ENCODE measurements at places on chromosomes 1 and 21.
A peak's percentile ranks its signal among the peaks of the same experiment; 100 is the strongest.

- no peak for DNase-seq
Measured at GRCh38 chr1:183780159-183780558, 24.8 kb upstream of the RGL1 start.

DNA sequence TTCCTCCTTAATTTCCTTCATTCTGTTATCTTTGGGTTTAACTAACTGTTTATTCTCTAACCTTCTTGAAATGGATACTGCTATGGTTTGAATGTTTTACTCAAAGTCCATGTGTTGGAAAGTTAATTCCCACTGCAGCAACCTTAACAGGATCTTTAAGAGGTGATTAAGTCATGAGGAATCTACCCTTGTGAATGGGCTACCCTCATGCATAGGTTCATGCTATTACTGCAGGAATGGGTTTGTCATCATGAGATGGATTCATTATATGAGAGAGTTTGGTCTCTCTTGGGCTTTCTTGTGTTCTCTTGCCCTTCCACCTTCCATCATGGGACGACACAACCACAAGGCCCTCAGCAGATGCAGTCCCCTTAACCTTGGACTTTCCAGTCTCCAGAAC is 516.9 kb downstream of the ADGRL2 start:
- no peak for DNase-seq

DNA sequence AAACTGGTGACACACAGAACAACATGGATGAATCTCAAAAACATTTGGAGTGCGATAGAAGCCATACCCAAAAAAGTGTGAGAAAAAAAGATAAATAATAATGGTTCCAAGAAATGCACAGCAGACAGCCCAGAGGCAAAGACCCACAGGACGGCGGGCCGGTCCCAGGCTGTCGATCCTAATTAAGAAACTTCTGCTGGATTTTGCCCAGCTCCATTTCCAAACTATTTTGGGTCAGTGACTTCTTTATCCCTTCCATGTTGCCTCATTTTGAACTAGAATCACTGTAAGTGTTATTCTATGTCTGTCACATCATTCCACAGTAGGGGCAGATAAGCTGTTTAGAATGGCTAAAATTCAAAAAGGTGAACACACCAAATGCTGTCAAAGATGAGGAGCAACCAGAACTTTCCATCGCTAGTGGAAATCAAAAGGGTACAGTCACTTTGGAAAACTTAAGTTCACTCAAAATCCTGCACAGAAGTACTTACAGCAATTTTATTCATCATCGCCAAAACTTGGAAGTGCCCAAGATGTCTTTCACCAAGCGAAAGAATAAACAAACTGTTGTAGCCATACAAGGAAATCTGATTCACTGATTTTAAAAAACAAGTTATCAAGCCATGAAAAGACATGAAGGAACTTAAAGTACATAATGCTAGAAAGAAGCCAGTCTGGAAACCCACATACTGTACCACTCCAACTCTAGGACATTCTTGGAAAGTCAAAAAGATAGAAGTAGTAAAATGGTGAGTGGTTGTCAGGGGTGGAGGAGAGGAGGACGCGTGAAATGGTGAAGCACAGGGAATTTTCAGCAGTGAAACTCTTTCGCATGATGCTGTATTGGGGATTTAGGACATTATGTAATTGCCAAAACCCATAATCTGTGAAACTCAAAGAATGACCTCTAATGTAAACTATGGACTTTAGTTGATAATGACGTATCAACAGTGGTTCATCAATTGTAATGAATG is 7.5 kb downstream of the NBPF1 start:
- no peak for DNase-seq

DNA sequence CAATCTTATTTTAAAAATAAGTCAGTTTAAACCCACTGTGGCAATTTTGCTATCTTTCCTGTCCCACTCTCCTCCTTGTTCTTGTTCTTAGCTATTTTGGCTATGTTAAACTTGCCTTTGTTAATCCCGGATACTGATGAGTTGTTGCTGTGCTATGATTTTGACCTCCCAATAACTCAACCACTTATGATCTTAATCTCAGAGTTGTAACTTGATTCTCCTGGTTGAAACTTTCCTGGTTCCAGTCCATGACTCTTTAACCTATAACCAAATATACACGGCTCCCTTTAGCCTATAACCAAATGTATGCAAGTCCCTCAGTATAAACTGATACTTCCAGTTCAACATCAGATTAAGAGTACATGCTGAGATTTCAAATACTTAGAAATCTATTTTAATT is 15.6 kb upstream of the ACADM start:
- no peak for DNase-seq

- no peak for DNase-seq
Measured at GRCh38 chr1:78033797-78034172, 12.0 kb upstream of the GIPC2 start.

DNA sequence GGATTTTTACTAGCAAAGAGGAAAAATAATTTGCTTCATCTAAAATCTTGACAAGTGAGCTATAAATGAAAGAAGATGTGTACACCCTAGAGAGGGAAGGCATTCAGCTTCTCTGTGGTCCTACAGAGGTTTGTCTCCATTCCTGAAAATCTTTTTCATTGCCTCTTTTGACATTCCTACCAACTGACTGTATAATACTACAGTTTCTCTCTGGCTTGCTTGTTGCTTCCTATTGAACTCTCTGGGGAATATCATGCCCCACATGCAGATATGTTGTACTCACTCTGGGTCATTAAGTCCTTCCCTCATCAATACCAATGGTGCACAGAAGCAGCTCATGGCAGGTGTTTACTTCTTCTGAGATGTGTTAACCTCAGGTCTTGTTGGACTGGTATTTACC is 371.2 kb upstream of the PLXNA2 start:
- DNase-seq = no peak

DNA sequence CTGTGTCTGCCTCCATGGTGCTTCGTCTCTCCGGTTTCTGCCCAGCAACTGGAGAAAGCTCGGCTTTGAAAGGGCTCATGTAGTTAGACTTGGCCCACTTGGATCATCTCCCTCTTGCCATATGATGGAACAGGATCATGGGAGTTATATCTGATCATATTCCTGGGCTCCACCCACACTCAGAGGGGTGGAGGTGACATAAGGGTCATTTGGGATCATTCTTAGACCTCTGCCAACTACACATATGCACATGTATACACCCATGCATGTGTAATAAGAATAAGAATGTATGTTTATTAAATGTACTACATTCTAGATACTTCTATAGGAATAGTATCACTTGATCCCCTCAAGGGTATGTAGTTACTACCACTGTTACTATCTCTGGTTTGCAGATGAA is 74.1 kb upstream of the WNT4 start:
- no peak for DNase-seq

DNA sequence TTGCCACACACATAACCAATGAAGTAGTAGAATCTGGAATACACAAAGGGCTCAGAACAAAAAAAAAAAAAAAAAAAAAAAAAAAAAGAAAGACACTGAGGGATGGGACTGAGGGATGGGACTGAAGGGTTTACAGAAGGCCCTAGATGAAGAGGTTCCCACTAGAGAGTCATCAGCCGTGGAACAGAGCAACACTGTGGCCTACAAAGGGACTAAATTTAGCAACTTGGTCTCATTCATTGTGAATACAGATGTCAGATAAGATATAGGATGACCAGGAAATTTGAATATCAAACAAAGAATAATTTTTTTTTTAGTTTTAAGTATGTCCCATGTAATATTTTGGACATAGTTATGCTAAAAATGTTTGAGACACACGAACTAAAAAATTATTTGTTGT is 62.1 kb downstream of the GLUL start:
- no peak for DNase-seq

DNA sequence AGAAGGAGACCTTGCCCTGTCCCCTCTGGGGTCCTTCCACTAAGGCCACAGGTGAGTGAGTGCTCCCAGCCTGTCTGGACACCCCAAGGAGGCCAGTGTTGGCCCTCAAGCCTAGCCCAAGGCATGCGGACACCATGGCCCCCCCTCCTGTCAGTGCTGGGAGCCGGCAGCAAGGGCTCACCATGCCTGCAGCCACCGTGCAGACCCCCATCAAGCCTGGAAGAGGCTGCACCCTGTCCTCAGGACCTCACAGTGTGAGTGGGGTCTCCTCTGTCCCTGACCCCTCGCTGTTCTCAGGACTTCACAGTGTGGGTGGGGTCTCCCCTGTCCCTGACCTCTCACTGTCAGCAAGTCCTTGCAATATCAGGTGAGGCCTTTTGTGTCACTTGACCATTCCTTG is 33.2 kb upstream of the PRSS38 start:
- no peak for DNase-seq

- no peak for DNase-seq
Measured at GRCh38 chr1:103584537-103584936, 13.1 kb downstream of the AMY2B start.

GRCh38 chr1:47243910-47244309 is 11.9 kb upstream of the TAL1 start:
- DNase-seq = no peak

GRCh38 chr1:237140986-237141385 is 99.0 kb downstream of the RYR2 start:
- no peak for DNase-seq

DNA sequence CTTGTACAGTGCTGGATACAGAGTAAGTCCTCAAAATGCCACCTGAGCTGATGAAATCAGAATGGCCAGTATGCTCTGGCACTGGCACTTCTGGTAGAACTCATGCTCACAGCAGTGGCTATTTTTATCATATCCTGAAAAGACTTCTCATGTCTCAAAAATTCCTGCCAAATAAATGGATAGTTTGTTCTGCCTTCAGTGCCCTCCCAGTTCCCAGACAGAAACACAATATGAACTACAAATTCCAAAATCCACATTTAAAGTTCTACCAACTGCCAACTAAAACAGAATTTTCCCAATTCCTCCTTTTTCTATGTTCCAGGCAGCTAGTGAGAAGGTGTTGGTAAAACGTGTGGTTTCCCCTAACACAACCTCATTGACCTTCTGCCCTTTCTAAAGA is 51.4 kb upstream of the RGS1 start:
- no peak for DNase-seq

- DNase-seq = no peak
Measured at GRCh38 chr21:20856926-20857325, 141.3 kb upstream of the NCAM2 start.

- no peak for DNase-seq
Measured at GRCh38 chr1:165635329-165635728, 4.3 kb downstream of the MGST3 start.

- DNase-seq = peak; percentile 12
Measured at GRCh38 chr1:174743654-174744561, 255.8 kb upstream of the CACYBP start.

- no peak for DNase-seq
Measured at GRCh38 chr1:84192681-84193080, 48.6 kb downstream of the PRKACB start.

DNA sequence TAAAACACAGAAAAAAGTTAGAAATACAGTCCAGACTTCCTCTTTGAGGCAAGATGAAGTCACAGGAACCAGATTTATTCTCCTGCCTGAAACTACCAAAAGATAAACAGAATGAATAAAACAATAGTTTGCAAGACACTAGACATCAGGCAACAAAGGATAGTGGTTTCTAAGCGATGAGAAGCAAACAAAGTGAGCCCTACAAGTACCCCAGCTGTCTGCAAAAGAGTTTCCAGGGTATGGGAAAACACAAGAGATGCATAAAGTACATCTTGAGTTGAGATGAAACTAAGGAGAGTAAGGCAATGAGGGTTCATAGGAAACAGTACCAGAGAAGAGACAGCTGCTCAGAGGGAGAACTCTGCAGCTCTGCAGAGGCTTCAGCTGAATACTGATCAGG is 83.3 kb upstream of the COL24A1 start:
- no peak for DNase-seq

DNA sequence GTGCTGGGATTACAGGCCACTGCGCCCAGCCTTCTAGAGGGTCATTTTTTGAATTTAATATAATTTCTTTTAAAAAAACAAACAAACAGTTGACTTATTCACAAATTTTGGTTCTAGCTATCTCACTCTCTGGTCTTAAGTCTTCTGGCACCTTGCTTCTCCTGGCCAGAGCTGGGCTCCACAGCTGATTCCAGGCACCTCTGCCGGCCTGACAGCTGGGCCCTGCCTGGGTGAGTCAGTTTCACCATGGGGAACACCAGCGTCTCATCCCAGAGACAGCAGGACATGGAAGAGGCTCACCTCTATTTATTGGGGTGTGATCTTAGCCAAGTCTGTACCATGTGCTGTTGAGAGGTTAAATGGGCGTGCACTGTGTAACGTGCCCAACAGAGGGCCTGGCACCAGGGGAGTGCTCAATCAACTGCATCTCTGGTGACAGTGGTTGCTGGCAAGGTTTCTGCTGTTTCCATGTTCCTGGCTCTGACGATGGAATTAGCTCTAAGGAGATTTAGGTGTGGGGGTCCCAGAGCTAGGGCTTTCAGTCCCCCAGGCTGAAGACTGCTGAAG is 956 bp downstream of the CPLANE2 start:
- no peak for DNase-seq

DNA sequence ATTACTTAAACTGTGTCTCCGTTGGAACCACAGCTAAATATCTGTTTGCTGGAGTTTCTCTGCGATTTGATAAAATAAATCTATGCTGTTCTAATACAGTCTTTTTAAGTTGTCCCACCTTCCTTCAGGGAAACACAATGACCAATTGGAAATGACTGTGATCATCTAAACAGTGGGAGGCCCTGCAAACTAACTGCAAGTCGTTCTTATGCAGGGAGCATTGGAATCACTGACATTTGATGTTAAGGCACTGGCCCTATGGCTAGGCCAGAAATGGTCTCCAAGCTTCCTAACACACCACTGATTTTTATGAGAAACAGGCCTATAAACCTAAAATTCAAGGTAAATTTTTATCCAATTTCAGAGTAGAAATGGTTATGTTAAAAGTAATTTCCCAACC is 645.2 kb downstream of the LMO4 start:
- no peak for DNase-seq

DNA sequence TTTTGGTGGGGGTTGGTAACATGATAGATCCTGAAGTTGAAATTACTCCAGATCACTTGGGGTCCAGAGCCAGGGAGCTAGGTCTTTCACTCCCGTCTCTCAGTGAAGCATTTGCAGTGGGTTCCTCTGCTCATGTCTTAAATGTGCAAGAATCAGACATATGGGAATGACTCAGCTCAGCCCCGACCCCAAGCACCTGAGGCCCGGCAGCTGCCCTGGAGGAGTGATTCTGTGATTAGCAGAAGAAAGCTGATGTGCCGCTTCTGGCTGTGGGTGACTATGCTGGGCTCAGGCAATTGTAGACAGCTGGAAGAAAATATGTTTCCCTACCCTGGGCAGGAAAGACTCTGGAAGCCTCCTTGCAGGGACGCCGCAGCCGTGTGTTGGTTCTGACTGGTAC is 601.7 kb downstream of the NPHP4 start:
- no peak for DNase-seq
